HFFc6 (cell line): ENCODE measurements at places on chromosomes 4 and X. TPM values are rescaled to one million over a fixed set of nuclear protein-coding genes. Genes with fewer than 3 reads are reported as not detected.

Gene VSIG4
- total RNA-seq = not detected in 3 replicates

Gene SMAD1
- 9.1 to 11.2 TPM (median 9.9 TPM) in 3 replicates for total RNA-seq

Gene KLB
- not detected in 3 replicates for total RNA-seq

Gene AMBN
- total RNA-seq = not detected in 3 replicates

Gene VEGFC
- 306 to 374 TPM (median 341 TPM) in 3 replicates for total RNA-seq

Gene ETDB
- not detected in 3 replicates for total RNA-seq

Gene RASL11B
- total RNA-seq = 0.18 TPM in 1 of 3 replicates, not detected in the others

Gene PHKA2
- 11.6 and 17.7 TPM in 2 replicates for total RNA-seq

Gene VCX3B
- total RNA-seq = not detected in 3 replicates

Gene GPR78
- 0.08 TPM in 1 of 2 replicates, not detected in the other for total RNA-seq

Gene NONO
- total RNA-seq = 440 to 495 TPM (median 453 TPM) in 3 replicates

Gene KLHL13
- total RNA-seq = 0.07 to 0.12 TPM (median 0.07 TPM) in 3 replicates

Gene EFHC2
- total RNA-seq = not detected in 3 replicates

Gene CACNA1F
- total RNA-seq = not detected in 3 replicates

Gene HPGDS
- total RNA-seq = not detected in 2 replicates

- DNase-seq = no peak
These were observed 180.7 kb downstream of the CEP135 start for GRCh38 chr4:56129431-56129861.

DNA sequence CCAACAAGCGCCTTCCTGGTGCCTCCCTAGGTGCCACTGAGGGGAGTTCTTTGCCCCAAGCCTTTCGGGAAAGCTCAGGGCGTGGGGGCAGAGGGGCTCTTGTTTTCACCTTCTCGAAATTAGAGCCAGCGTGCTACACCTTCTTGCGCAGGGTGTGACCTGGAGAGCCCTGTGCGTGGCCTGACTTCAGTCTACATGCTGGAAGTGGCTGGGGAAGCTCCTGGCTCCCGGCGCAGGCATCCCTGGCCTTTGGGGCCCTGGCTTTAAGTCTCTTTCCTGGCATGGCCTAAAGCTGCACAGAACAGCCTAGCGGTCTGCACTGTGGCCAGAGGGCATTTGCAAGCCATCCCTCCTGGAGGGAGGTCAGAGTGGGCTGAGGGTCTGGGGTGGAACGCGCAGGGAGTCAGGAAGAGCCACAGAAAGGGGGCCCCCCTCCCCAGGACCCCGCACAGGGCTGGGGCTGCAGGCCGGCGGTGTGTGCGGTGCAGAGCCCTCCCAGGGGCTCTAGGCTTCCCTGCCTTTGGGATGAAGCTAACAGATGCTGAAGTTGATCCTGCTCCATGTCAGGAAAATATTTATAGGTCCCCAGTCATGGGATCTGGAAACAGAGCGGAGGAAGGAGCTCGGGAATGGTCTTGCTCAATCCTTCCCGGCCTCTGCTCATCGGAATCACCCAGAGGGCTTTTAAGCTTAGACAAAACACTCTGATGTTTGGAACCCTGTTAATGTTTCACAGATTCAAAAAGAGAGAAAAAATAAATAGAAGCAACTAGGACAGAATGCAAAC, 781 bp upstream of the SPON2 start:
- DNase-seq = peak; percentile 64

- DNase-seq = no peak
These were observed 224.6 kb downstream of the SPRY1 start for GRCh38 chr4:123621072-123621705.

GRCh38 chr4:95190751-95191436, 357.9 kb downstream of the UNC5C start:
- no peak for DNase-seq

- no peak for DNase-seq
These were observed 1662.1 kb upstream of the TENM3 start for GRCh38 chr4:180581061-180581460.

DNA sequence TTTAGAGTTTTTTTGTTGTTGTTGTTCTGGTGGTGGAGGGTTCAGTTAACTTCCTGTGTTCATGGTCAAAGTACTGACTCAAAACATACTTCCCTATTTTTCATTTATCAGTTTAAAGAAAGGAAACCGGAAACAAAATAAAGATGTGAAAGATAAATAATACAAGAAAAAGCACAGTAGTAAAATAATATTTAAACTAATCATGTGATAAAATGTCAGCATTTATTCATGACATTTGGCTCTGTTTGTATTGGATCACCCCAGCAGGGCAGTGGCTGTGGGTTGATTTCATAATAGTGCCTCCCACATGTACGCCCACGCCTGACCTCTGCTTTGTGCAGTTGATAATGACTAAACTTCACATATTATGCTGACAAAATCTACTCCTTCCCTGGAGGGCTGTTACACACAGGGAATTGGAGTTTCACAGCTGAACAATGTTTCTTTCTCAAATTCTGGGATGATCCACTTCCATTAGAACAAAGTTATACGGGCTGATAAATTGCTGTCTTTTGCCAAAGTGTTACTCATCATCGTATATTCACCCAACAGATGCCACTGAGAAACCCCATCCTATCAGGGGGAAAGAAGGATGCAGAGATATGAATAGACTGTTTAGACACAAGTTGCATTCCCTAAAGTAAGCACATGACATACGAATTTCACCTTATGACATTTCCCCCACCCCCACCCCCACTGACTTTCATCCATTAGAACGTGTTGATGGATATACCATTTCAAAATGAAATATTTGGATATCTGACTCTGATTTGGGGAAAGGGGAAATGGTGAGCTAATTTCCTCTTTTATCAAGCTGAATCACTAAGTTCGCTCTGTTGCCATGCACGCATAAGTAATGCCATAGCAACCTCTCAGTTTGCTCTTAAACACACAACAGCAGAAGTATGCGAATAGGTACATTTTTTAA, 48.3 kb downstream of the AMELX start:
- DNase-seq = peak; percentile 59

DNA sequence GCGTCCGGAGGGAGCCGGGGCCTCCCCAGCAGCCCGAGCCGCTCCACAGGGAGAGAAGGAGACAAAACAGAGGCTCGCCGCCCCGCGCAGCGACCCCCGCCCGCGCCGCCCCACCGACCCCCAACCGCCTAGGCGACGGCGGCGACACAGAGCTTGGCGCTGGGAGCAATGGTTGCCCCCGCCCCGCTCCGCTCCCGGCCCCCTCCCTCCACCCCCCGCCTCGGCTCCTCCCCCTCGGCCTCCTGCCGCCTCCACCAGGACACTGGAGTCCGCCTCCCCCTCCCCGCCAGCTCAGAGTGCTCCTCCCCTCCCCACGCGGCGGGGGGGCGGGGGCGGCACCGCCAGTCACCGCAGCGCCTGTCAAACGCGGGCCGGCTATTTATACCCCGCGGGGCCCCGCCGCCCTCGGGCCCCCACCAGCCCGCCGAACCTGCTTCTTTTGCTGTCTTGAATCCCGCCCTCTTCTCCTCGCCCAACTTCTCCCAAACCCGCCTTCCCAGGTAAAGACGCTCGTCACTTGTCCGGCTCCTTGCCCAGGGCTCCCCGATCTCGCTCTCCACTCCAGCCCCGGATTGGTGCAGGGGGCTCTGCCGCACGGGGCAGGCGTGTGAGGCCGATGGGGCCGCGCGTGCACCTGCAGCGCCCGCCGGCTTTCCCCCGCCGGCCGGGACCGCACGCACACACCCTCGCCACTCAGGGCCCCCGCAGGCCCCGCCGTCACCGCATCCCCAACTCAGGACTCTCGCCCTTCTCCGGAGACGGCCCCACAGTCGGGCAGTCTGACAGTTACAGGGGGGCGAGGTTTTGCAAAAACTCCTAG, at the start of gene ELF2:
Gene ELF2 (minus strand): TSS at position 170 of the 820 bp plus-strand sequence. CDS start 39,517 bp downstream, outside the sequence.
- peak; percentile 74 for DNase-seq

- no peak for DNase-seq
These were observed 19.4 kb upstream of the SORCS2 start for GRCh38 chr4:7172946-7173345.

DNA sequence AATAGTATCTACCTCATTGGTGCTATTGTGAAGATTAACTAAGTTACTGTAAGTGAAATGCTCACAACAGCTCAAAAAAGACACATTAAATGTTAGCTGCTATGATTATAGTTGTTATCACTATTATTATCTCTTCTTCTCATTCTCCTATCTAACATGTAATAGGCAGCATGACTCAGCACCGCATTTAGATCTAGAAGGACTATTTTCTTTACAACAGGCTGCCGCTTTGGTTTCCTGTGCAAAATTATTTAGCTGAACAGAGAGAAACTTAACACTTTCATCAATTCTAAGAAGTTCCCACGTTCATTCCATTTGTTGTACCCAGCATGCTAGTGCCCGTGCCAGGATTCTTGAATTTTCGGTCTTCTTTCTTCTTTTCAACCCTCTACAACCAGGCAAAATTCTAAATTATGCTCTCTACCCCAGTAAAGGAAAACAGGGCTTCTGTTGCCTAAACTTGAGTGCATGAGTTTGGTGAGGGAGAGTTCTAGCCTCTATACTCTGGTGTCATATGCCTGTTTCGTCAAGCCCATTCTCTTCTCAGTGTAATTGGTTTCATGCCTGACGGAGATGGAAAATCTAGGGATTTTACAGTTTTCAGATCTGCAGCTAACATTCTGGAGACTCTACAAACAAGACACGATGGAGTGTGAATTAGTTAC, 378.9 kb downstream of the PPP1R2C start:
- no peak for DNase-seq

DNA sequence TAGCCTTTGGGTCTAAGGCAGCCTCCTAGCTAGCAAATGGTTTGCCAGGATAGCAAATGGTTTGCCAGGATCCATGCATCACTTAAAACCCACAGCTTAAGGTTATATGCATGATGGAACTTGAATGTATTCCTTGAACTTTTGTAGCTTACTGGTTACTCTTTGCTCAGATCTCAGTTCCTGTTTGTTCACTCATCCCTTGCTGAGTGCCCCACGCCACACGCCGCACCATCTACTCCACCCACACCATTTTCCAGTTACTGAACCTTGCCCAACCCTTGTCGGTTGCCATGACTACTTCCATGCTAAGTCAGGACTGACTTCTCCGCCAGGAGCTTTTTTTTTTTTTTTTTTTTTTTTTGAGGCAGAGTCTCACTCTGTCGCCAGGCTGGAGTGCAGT, 29.5 kb upstream of the XIAP start:
- no peak for DNase-seq

DNA sequence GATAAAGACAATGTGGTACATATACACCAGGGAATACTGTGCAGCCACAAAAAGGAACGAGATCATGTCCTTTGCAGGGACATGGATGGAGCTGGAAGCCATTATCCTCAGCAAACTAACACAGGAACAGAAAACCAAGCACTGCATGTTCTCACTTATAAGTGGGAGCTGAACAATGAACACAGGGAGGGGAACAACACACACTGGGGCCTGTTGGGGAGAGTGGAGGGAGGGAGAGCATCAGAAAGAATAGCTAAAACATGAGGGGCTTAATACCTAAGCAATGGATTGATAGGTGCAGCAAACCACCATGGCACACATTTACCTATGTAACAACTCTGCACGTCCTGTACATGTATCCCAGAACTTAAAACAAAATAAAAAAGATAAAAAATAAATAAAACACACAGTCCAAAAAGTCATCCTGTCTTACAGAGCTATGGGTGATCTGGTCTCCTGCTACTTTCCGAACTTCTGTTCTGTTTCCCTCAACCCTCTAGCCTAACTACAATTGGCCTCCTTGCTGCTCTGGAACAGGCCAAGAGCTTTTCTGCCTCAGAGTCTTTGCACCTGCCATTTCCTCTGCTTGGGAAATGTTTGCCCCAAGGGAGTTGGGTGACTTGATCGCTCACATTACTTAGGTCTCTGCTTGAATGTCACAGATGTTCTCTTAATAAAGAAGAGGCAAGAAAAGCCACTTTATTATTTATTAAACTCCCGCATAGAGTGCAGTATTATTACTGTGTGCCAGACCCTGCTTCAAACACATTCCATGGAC, 1.1 kb upstream of the CD38 start:
- no peak for DNase-seq

GRCh38 chr4:3241898-3242524, 6.9 kb upstream of the MSANTD1 start:
- no peak for DNase-seq

DNA sequence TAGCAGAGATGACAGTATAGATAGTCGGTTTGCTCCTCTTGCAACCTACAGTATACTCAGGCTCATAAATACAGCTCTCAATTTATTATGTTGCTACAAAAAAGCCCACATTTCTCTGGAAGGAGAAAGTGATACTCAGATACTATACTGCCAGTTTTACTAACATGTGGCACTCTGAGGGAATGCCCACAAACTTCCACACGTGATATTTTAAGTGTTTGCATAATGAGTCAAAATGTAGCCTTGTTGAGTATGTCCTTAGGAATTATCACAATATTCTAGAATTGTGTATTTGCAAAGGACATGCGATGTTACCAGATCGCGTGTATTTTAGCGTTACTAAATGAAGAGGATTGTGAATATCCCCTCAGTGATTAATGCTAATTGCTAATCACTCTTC, 929.1 kb downstream of the STIM2 start:
- peak; percentile 39 for DNase-seq

GRCh38 chr4:9933956-9934355, 87.3 kb downstream of the SLC2A9 start:
- no peak for DNase-seq

- DNase-seq = no peak
These were observed 15.1 kb upstream of the DCLK2 start for GRCh38 chr4:150063128-150063527.

- DNase-seq = no peak
These were observed 71.0 kb downstream of the RAPGEF2 start for GRCh38 chr4:159173886-159174285.

DNA sequence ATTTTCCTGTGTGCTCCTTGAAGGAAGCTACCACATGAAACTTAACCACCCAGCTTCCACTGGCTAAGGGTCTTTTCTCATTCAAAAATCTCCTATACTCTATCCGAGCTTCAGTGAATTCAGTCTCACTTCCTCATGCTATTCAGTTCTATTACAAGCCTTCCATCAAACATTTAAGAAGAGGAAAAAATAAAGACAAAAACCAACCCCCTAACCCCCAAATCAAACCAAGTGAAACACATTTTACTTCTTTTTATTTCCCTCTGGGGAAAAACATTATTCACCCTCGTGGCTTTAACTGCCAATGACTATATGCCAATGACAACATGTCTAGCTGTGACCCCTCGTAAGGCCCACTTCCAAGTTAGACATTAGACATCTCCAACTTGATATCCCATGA, 16.2 kb upstream of the WDR19 start:
- no peak for DNase-seq

DNA sequence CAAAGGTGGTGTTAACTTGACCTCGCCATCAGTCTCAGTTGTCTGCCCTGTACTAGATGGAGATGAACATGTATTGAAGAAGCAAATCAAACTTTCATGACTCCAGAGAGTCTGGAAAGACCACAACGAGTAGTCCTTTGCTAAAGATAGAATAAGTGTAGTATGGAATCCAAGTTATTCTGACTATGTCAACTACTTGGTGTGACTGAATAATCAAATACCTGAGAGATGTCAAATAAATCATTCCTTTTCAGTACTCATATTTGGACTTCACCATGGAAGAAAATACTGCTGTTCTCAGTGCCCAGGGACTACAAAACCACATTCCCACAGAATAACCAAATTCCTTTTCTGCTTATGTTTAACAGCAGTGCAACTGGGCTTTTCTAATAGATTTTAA, 161.2 kb upstream of the SPRY1 start:
- DNase-seq = peak; percentile 61

- DNase-seq = no peak
These were observed 63.4 kb downstream of the GPR50 start for GRCh38 chrX:151239751-151240150.
